Fibroblast of villous mesenchyme (primary cell): ENCODE measurements at places on chromosomes 5 and 9.

GRCh38 chr5:74127381-74128320 is 501.7 kb downstream of the ARHGEF28 start:
- peak; percentile 2 for DNase-seq

DNA sequence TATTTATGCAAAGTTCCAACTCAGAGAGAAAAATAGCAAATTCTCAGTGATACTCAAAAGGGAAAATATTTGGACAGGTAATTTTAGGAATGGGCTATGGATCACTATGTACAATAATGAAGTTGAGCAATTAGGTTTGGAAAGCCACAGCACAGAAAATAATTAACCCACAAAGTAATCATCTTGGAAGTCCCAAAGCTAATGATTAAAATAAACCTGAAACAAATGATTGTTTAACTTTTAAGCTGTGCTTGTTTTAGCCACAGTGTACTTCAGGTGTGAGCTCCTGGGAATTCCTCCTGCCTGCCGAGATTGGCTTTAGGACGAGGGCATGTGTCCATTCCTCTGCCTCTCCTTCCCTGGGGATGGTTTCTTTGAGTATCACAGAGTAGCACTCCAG is 403.9 kb downstream of the ZSWIM6 start:
- DNase-seq, result no peak

DNA sequence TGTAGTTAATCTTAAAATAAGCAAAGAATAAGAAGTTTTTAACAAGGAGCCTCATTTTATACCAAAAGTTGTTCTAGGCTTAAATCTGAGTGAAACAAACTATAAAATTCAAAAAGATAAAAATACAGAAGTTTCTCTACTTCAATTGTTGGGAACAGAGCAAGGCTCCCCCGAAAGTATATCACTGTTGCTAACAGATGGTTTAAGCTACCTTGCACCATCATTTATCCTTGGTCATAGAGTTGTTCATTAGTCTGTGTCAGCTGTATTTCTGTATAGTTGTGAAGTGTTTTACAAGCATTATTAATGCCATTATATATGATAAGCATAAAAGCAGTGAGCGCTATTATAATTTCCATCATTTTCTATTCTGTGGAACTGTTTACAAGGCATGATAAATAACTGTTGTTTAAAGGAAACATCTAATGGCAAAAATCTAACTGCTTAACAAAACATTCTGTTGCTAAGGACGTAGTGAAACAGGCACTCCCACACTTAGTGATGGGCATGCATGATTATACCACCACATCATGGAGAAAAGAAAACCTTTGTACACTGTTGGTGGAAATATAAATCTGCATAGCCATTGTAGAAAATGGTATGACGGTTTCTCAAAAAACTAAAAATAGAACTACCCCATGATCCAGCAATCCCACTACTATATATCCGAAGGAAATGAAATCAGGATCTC is 23.3 kb upstream of the ACO1 start:
- no peak for DNase-seq

DNA sequence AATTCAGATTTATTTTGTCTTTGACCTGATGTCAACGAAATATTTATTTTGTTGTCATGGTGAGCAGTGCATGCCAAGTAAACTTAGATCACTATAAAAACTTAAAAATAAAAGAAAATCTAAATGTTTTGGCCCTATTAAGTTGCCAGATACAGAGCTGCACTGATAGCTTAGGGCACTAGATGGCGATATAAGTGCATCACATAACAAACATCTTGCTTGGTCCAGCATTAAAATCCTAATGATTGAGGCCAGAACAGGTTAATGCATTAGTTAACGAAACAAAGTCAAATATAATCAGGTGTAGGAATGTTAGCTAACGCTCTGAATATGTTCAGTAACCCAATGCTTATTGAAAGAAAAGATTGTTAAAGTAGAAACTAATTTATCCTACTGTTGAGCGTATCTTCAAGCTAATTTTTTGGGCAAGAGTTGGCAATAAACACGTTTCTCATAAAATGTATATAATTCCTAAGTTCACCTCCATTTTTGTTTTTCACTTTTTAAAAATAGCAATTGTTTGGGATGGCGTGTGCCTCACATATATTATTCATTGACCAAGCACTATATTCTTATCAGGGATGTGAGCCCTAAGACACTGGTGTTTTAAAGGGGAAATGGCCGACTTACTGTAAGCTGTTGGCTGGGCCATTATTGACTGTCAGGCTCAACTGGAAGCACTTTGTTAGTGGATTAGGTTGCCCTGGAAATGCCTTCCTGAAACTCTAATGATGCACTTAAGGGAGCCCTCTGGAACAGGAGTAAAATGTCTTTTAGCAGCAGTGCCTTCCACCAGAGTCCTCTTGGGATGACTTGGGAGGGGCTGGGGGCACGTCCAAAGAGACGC is 33.3 kb downstream of the KCTD16 start:
- peak; percentile 82 for DNase-seq

- DNase-seq, result no peak
Measured at GRCh38 chr5:40607202-40607601, 72.5 kb upstream of the PTGER4 start.
